Mesothelial cell of epicardium (in vitro differentiated cells): ENCODE measurements at places on chromosomes 11 and 22.

DNA sequence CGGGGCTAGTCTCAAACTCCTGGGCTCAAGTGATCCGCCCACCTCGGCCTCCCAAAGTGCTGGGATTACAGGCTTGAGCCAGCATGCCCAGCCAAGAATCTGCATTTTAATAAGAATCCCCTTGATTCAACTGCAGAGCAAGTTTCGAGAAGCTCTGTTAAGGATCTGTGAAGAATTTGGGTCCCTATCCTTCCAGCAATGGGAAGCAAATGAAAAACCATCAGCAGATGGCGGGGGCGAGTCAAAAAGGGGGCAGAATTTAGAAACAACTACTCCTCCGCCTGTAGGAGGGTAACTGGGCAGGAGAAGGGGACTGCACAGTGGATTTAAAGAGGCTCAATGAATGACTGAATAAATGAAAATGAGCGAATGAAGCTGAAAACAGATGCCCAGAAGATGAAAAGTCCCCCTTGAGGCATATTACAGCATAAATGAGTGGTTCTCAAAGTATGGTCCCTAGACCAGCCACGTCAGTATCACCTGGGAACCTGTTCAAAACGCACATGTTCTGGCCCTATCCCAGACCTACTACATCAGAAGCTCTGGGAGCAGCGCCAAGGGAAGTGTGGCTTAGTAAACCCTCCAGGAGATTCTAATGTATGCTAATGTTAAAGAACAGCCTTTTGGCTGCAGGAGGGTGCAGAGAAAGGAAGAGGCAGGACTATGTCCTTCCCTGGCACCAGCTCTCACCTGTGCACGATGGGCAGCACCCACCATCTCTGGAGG, 15.0 kb downstream of the VWCE start:
- no peak for DNase-seq

GRCh38 chr11:68313574-68314202, 1.3 kb downstream of the LRP5 start:
- DNase-seq = peak; percentile 52

GRCh38 chr11:61106296-61106695, 4.0 kb downstream of the CD5 start:
- no peak for DNase-seq

- DNase-seq = no peak
These were observed 4.2 kb upstream of the GRK2 start for GRCh38 chr11:67261946-67262681.

GRCh38 chr11:113161711-113162591, 152.4 kb upstream of the TTC12 start:
- no peak for DNase-seq

DNA sequence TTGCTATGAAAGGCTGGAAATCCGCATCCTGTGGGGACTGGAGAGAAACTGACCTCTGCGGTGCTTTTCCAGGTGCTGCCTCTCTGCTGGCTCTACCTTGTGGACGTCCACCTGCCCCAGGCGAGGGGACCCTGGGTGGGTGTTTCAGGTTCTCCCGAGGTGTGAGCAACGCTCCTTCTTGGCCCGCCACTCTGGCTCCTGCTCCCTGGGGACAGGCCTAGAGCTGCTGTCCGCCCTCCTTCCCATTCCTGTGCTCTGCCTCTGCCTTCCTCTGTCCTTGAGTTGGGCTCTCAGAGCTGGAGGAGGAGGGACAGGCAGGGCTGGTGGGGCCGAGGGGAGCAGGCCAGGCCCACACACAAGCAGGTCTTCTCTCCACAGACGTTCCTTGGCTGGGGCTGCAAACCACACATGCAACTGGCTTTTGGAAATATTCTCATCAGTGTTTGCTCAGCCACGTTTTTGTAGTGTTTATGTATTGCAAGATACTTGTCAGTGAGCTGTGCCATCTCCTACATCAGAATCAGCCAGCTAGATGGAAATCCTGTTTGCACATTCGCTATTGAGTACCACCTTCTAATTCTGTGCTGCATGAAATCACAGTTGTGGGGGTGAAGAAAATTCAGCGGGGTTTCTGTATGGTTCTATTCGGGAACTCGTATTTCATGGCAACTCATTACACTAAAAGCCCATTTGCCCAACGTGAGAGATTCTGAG, 1115.0 kb downstream of the BRD1 start:
- no peak for DNase-seq

DNA sequence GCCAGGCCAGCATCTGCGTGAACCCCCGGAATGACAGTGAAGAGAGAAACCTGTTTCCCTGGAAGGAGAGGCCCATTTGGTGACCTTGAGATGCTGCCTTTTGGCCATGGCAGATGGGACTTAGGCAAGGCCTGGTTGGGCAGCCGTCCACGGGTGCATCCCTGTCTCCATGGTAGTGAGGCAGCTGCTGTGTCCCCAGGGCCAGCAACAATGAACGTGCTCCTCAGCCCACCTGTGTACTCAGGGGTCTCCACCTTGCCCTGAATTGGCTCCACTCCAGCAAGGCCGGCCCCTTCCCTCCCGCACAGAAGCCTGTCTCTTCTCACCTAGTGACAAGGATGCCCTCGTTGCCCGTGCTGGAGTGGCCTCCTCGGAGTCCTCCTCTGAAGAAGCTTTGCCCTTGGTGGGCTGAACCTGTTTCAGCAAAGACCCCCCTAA, 441.1 kb downstream of the TBC1D22A start:
- no peak for DNase-seq

- no peak for DNase-seq
These were observed 17.3 kb downstream of the RTN4RL2 start for GRCh38 chr11:57477507-57478189.

DNA sequence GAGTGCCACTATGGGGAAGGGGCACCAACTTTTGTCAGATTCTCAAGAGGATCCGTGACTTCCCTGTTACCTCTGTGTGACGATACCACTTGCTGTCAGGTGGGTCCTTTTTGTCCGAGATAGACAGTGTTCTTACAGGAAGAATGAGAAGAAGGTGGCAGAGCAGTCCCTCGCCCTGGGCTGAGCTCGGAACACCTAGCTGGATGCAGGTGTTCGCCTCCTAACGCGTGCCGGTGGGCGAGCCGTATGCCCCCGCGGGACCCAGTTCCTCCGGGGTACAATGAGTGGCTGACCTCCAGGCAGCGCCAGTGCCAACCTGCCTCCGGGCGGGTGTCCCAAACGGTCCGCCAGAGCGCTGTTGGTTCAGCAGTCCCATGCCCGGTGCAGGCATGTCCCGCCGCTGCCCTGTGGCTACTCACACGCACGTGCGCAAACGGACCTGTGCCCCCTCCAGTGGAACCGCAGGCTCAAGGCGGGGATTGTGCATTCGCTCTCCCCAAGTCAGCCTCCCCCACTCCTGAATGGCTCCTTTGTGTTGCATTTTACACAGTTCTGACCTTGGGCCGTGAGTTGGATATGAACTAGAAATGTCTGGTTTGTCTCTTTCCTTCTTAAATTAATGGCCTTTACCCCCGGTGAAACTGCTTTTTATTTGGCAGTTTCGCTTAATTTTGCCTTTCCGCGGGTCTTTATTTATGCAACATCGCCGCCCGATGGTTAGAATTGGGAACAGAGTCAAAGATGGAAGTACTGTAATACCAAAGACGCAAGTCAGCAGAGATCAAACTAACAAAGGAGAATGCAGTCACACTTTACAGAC, 1.1 kb upstream of the ABTB2 start:
- DNase-seq = peak; percentile 40

GRCh38 chr22:49828599-49828965, 909 bp upstream of the BRD1 start:
- DNase-seq = no peak

DNA sequence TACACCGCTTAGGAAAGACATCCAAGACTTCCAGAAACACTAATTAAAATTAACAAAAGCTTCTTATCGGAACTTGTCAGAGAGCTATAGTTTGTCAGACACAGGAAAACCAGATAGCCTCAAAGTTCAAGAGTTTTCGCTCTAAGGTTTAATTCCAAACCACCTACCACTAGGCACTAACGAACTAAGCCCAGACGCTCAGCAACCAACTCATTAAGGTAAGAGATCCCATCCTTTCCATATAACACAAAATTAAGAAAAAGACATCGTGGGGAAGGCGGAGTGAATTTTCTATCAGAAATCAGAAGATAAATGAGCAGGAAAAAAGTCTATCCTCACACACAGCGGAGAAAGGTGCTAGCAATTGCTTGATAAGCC, 382 bp downstream of the IMMP1L start:
- no peak for DNase-seq

GRCh38 chr11:130431801-130432200, 3.4 kb upstream of the ADAMTS8 start:
- no peak for DNase-seq

DNA sequence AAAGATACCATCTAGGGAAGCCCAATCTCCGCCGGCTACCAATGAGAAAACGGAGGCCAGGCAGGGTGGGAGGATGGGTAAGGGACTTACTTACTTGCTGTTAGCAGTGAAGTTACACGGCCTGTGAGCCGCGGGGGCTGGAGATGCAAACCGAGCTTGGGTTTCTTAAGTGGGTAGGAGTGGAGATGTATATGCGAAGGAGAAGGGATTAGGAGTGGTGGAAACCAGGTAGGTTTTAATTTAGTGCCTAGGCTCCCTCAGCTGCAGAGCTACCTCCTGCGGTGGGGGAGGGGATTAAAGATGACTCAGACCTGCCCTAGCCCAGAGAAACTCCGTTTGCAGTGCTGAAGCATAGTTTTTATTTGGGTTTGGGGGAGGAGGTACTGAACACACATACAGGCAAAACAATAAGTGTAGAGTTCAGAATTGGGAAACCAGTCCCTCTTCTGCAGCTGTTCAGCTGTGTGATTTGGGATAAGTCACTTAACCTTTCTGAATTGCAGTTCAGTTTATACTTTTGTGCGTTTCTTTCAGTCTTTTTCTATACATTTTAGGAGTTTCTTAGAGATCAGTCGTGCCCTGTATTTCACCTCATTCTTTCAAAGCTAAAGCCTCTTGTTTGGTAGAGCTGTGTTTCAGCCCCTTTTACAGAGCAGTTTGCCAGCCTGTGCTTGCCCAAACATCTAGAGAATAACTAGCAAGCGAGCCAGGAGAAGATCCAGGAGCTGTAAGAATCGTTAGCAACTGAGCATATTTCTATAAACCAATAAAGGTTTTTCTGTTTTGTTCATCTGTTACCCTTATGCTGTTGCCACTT, 596 bp upstream of the TNRC6B start:
- no peak for DNase-seq

GRCh38 chr22:26949193-26949592, 291.8 kb downstream of the MIAT start:
- DNase-seq = peak; percentile 48

DNA sequence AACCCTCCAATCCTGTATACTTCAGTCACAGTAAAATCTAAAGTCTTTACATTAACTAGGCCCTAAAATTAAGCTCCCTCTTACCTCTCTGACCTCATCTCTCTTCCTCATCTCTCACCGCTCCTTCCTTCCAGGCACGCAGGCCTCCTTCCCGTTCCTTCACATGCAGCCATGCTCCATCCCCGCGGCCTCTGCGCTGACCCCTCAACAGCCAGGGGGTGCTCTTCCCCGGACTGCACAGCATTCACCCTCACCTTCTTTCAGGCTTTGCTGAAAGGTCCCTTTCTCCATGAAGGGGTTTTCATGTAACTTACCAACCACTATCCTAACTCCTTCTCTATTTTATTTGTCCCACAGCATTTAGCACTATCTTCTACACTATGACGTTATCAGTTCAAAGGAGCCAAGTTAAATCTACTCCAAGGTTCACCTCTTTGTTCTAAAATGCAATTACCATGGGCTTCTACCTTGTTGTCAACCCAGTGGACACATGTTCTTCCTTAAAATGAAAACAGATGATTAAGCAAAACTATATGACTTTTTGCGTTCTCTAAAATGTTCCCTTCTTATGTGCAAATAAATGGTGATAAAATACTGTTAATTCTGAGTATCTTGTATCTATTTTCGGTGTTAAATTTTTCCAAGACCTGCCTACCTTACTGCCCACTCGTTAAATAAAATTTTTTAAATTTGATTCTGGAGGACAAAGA, 57.8 kb upstream of the APOA1 start:
- DNase-seq = no peak

- DNase-seq = no peak
These were observed 1250.5 kb downstream of the BRD1 start for GRCh38 chr22:48577014-48577690.

DNA sequence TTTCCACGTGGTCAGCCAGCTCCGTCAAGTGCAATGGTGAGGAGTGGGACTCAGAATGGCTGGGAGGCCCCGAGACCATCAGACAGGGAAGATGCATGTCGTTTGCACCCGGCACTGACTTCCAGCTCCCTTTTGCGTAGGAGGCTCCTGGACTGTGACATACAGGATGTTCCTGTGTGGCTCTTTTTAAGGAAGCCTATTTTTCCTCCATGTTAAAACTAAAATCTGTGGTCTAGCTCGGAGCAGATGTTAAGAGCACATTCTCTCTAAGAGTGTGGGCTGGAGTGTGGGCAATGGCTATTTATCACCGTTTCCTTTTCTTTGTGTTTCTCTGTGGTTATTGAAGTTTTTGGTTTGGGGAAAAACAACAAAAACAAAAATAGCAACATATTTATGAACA, 40.9 kb upstream of the AMPD3 start:
- DNase-seq = no peak

- DNase-seq = no peak
These were observed 725.5 kb downstream of the METTL15 start for GRCh38 chr11:28833670-28834069.

DNA sequence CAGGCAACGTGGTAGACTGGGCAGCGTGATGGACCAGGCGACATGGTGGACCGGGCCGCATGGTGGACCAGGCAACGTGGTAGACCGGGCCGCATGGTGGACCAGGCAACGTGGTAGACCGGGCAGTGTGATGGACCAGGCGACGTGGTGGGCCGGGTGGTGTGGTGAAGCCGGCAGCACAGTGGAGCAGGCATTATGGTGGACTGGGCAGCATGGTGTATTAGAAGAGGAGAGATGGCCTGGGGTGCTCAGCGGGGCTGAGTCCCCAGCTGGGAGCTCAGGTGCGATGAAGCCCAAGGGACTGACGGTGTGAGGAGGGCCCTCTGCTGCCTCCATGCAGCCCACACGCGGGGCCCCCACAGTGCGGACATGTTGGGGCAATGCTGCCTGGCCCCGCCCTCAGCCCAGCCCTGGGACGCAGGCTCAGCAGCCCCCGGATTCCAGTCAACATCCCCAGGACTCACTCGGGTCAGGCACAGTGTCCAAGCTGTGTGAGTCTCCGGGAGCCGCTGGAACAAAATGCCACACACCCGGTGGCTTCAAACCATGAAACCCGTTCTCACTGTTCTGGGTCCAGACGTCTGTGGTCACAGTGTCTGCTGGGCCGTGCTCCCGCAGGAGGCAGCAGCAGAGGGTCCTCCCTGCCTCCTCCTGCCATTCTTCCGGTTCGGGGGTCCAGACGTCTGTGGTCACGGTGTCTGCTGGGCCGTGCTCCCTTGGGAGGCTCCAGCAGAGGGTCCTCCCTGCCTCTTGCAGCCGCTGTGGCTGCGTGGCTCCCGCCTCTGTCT, 1084.9 kb downstream of the BRD1 start:
- DNase-seq = no peak

GRCh38 chr22:36467946-36468345, 13.5 kb downstream of the TXN2 start:
- DNase-seq = no peak

- no peak for DNase-seq
These were observed 112.9 kb downstream of the SPON1 start for GRCh38 chr11:14075118-14076078.

- no peak for DNase-seq
These were observed 9.3 kb downstream of the SLC25A1 start for GRCh38 chr22:19169002-19169946.
